Stimulated activated CD4-positive, alpha-beta T cell treated with anti-CD3 and anti-CD28 coated beads, Interleukin-1b, Interleukin-23, amount 100 ng/mL, for 1 hour (primary cell): ENCODE measurements at places on chromosomes 4 and X.

GRCh38 chr4:184191267-184191666 lies 26.4 kb downstream of the ENPP6 start:
- no peak for DNase-seq

GRCh38 chr4:146787731-146788130 lies 149.0 kb downstream of the POU4F2 start:
- no peak for DNase-seq

DNA sequence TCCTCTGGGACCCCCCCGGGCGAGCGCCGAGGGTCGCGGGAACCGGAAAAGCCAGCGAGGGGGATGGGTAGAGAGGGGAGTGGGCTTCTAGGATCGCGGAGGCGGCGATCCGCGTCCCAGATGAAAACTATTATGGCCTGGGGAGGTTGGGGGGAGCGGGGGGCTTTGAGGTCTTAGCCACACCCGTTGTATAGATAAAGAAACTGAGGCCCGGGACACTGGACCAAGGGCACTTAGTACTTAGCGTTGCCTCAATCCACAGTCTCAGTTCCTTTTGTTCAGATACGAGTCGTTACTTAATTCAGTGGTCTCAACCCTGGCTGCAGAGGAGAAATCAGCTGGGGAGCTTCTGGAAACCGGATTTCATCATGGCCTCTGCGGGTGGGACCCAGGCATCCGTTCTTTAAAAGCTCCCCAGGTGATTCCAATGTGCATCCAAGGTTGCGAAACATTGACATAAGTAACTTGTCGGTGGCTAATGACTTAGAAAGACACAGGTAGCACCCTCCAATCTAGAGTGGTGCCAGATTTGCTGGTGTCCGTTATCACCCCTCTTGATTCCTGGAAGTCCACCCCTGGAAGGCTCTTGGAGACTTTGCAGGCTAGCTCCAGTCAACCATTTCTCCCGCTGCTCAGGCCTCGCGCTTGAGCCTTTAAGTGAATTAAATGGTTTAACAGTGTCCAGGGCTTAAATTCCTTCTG lies 90.7 kb downstream of the GEMIN8 start:
- DNase-seq: no peak

GRCh38 chrX:116267511-116268040 lies 97.0 kb downstream of the AGTR2 start:
- DNase-seq: no peak

DNA sequence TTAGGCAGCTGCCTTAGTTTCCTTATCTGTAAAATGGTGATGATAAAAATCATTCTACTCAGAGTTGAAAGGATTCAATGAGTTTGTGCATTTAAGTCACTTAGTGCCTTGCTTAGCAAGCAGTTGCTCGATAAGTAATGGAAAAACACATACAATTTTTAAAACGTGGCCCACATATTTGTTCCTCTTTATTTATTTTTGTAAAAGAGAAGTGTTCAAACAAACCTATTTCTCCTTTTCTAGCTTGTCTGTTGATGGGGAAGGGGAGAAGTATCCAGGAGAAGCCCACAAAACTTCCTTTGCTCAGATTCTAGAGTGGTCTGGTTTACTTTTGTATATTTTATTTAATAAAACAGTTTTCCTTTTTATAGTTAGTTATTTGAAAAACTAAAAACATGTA lies 3.3 kb upstream of the HPGDS start:
- no peak for DNase-seq

DNA sequence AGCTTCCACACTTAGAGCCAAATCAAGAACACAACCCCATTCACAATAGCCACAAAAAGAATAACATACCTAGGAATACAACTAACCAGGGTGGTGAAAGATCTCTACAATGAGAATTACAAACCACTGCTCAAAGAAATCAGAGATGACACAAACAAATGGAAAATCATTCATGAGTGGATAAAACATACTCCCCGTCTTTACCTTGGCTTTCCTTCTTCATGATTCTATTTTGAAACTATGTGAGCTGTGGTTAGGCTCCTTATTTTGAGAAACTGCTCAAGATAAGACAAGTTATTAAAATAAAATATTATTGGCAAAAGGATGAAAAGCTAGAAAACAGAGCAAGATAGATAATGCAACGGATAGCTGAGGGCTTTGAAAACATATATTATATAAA lies 598.1 kb upstream of the FAT1 start:
- DNase-seq: no peak

GRCh38 chrX:52359614-52360232 lies 9.1 kb upstream of the XAGE2 start:
- DNase-seq: no peak

DNA sequence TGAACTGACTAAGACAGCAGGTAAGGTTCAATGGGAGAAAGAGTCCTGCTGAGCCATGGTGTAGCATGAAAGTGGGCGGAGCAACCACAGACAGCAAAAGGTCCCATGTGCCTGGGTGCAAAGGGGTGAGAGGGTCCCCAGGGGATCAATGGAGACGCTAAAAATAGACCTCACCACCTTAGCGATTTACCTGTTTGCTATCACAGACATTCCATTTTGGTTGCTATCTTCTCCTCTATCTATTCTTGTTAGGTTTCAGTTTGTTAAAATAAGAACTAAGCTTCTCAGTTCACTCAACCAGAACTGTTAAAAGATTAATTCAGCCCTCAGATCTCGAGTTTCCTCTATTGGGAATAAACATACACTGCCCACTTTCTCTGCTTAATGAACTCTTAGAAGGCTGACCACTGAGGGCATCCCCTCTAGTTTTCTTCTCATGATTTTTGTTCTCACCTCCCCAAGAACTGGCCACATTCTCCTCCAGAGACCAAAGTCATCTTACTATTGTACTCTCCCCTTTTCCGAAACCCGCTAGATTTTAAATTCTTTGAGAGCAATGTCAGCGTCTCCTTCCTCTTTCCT lies 136.7 kb downstream of the PARM1 start:
- no peak for DNase-seq

DNA sequence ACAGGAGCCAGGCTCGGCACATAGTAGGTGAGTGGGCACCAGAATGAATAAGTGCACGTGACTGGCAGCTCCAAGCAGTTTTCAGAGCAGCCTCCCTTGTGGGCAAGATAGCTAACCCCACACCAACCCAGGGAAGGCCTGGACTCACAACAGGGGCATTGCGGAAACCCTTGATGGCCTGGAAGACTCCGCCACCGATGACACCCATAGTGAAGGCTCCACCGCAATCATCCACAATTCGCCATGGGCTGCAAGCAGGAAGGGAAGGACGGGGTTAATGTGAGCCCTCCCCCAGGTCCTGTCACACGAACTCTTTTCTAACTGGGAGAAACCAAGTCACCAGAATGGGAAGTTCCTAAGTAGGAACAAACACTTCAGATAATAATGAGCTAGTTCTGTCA lies 957 bp downstream of the TIMM17B start:
- DNase-seq: no peak

DNA sequence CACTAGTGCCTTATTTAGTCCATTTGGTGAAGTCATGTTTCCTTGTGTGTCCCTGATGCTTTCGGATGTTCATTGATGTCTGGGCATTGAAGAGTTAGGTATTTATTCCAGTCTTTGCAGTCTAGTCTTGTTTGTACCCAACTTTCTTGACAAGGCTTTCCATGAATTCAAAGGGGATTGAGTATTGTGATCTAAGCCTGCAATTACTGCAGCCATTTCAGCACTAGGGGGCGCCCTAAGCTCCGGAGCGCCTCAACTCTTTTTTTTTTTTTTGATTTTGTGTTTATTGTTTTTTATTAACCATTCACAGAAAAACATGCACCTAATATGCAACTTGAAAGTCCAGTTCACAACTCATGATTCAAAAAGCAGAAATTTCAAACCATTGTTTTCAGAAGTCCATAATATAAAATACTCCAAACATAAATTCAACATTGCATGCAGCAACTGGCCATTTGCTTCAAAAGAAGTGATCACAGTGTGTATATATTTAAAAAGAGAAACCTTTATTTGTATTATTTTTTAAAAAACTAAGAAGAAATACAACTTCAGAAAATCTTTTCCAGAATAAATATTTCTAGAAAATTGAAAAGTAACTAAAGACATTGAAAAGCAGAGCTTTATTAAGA lies 59.2 kb downstream of the PTPN13 start:
- DNase-seq: no peak

GRCh38 chrX:31168551-31168950 lies 96.7 kb upstream of the FTHL17 start:
- no peak for DNase-seq

DNA sequence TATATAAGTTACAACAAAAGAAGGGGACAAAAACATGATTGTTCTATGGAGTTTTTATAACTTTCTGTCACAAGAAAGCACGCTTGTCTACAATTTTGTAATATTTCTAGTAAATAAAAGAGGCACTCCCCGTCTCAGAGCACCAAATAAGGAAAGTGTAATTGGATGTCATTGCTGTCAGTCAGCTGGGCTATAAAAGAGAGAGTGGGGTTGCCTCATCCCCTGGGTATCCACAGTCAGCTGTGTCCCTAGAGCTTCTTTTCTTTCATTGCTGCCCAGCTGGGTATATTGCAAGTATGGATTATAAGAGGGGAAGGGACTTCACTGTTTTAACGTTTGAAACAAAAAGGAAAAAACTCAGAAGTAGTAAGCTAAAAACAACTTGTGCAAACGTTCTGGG lies 61.3 kb downstream of the NPNT start:
- no peak for DNase-seq

DNA sequence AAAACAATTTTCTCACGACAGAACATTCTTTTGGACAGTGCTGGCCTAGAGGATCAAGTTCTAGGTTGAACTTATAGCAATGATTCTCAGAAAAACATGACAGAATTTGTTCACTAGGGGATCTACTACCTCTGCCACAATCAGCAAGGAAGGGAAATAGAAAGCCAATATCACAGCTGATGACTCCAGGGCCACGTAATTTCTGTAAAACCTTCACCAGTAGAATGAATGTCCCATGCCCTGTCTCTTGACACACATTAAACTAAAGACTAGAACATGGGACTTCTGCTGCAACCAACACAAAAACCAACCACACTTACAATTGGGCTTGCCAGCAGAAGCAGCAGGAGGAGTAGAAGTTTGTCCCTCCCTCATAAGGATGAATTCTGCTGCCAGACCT lies 86.0 kb upstream of the NPFFR2 start:
- no peak for DNase-seq

GRCh38 chr4:168095776-168096406 lies 3.6 kb downstream of the ANXA10 start:
- no peak for DNase-seq

DNA sequence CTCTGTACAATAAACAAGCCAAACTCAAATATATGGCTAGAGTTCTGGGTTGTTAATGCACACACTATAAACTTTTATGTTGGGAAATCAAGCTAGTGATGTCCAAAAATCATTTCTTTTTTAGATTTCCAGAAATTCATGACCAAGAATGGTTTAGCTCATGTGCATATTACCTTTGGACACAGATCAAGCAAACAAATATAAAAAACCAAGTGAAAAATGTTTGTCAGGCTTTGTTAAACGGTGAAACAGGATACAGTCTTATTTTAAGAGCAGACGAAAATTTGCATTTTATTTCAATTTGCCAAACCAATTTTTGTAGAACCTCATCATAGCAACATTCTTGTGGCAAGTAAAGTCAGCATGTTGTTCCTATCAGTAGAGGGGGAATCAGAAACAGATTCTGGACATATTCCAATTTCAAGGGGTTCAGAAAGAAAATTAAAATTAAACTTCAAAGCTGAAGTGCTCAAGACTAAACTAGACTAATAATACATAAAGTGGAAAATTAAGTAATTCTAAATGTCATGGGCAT lies 413.6 kb downstream of the TRIML1 start:
- no peak for DNase-seq

- no peak for DNase-seq
Observed at GRCh38 chrX:46803140-46803539, 33.7 kb upstream of the RP2 start.

GRCh38 chr4:3112609-3113469 lies 38.4 kb downstream of the HTT start:
- no peak for DNase-seq

- DNase-seq: no peak
Observed at GRCh38 chr4:107130157-107130556, 94.0 kb upstream of the DKK2 start.

DNA sequence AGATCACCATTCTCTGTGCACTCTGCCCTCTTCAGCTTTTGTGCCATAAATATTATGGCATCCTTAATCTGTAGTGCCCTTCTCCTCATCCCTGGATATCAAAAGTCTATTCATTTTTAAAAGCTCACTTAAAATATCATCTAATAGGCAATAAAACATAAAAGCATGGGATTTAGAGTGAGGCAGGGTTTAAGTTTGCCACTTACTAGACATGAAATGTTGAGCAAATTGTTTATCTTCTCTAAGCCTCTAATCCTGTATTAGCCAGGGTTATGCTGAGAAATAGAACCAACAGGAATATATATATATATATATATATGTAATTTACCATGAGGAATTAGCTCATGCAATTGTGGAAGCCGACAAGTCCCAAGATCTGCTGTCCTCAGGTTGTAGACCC lies 472.4 kb upstream of the HS3ST1 start:
- no peak for DNase-seq

GRCh38 chr4:116244771-116245170 lies 840.6 kb downstream of the TRAM1L1 start:
- no peak for DNase-seq

- DNase-seq: no peak
Observed at GRCh38 chr4:83315341-83315870, 19.2 kb downstream of the HPSE start.

- no peak for DNase-seq
Observed at GRCh38 chr4:188132232-188132631, 7.0 kb upstream of the TRIML1 start.

GRCh38 chrX:627995-628394 lies 2.6 kb upstream of the SHOX start:
- no peak for DNase-seq

GRCh38 chr4:84803720-84804119 lies 162.8 kb downstream of the WDFY3 start:
- no peak for DNase-seq

DNA sequence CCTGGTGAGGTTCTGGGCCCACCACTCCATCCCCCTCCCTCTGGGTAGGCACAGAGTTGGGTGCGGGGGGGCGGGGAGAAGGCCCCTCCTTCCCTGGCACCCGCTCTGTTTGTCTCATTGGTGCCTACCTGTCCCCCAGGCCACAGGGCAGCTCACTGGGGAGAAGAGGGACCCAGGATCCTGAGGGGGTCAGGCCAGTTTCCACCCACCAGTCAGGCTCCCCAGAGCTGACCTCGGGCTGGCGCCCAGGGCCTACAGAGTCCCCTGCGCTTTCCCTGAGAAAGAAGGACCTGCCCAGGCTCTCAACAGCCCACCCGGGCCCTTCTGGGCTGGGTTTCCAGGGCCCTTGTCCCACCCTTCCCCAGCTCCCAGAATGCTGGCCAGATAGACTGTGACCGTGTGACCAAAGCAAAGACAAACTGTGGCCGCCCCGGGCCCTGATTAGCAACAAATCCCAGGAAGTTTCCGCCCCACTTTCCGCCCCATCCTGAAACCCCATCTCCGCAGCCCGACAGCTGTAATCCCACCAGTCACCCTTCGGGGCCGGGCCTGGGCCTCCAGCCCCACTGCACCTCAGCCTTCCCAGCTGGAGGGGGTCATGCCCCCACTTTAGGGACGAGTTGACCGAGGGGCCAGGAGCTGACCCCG lies 33.8 kb upstream of the FGFR3 start:
- DNase-seq: no peak

- DNase-seq: no peak
Observed at GRCh38 chrX:154739952-154740465, 10.9 kb downstream of the GAB3 start.
